ENCODE measurements at places on chromosomes 7 and 10. TPM values are rescaled to one million over a fixed set of nuclear protein-coding genes. Genes with fewer than 3 reads are reported as not detected.

Gene ZNF503
- 4.5 TPM for polyA plus RNA-seq

Gene INA
- 5.4 TPM for polyA plus RNA-seq

Gene SEMA3D
- polyA plus RNA-seq: 48.7 TPM

Gene C7orf33
- polyA plus RNA-seq: not detected

Gene STAG3
- polyA plus RNA-seq: 0.10 TPM

Gene USP54
- polyA plus RNA-seq: 6.5 TPM

Gene LRRC61
- polyA plus RNA-seq: 0.93 TPM

Gene NUTM2D
- 1.5 TPM for polyA plus RNA-seq

Gene MINPP1
- 23.7 TPM for polyA plus RNA-seq

Gene MSMB
- polyA plus RNA-seq: not detected

Gene HOXA7
- polyA plus RNA-seq: not detected

Gene PEX1
- 24.9 TPM for polyA plus RNA-seq

Gene ICA1
- polyA plus RNA-seq: 2.4 TPM

Gene FAM25G
- not detected for polyA plus RNA-seq

Gene ADAM22
- polyA plus RNA-seq: 4.8 TPM

Gene GALNT17
- not detected for polyA plus RNA-seq

Gene GNGT1
- 0.15 TPM for polyA plus RNA-seq

Gene FAM131B
- polyA plus RNA-seq: 43.6 TPM

Gene OPALIN
- not detected for polyA plus RNA-seq

Gene TRIL
- 0.18 TPM for polyA plus RNA-seq

Gene PROSER2
- polyA plus RNA-seq: 0.86 TPM

Gene UPK3B
- not detected for polyA plus RNA-seq

Gene KIF11
- 3.8 TPM for polyA plus RNA-seq

Gene C10orf67
- 1.1 TPM for polyA plus RNA-seq

Gene PHKG1
- polyA plus RNA-seq: 0.91 TPM

Gene ZPBP
- not detected for polyA plus RNA-seq

Gene GPR85
- polyA plus RNA-seq: 4.3 TPM

Gene ATRNL1
- polyA plus RNA-seq: 0.44 TPM

Gene UCMA
- not detected for polyA plus RNA-seq

Gene SRRM3
- polyA plus RNA-seq: 2.7 TPM

Gene FGFBP3
- polyA plus RNA-seq: 0.81 TPM

Gene C10orf53
- polyA plus RNA-seq: not detected

Gene HOXA11
- not detected for polyA plus RNA-seq

Gene AKR1D1
- polyA plus RNA-seq: not detected

Gene GBX1
- polyA plus RNA-seq: not detected

Gene TUBB8
- polyA plus RNA-seq: 0.13 TPM

Data from SK-N-SH (cell line).